Naive B cell (primary cell): ENCODE measurements at places on chromosomes 3 and 15.

DNA sequence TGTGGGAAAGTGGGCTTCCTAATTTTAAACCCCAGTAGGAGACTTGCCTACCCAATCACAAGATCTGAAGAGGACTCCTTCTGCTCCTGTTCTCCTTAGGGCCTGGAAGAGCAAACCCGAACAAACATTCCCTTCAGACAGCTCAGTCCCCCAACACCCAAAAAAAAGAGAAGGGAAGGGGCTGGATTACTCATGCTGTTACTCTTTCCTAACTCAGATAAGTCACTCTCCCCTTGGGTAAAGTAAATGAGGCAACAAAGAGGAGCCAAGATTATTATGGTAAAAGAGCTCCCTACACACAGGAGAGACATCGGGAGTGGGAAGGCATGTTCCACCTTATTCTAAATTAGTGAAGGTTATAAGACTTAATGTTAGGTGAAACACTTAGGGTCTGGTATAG, 18.1 kb upstream of the LEKR1 start:
- no peak for DNase-seq

DNA sequence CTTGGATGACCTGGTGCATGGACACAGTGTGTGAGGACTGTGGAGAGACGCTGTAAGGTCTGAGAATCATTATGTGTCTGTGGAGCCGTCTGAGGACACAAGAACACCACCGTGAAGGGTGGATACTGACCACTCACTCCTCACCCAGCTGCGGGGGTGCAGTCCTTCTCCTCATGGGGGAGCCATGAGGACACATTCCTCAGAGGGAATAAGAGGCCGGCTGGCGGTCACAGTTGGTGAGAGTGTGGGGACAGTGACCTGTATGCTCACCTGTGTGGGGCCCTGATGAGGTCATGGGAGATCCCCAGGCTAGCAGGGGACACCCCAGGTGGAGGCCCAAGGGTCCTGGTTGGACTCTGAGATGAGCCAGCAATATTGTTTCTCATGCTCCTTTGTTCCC, 2.5 kb upstream of the TRPM1 start:
- DNase-seq = no peak

GRCh38 chr3:143847787-143848631, at the start of gene SLC9A9:
Gene SLC9A9, minus strand, starts transcription at chr3:143848468. Its CDS starts 146 bp downstream, at chr3:143848322.
- peak; percentile 35 for DNase-seq

- no peak for DNase-seq
Observed at GRCh38 chr3:57244946-57245345, 17.4 kb downstream of the APPL1 start.

DNA sequence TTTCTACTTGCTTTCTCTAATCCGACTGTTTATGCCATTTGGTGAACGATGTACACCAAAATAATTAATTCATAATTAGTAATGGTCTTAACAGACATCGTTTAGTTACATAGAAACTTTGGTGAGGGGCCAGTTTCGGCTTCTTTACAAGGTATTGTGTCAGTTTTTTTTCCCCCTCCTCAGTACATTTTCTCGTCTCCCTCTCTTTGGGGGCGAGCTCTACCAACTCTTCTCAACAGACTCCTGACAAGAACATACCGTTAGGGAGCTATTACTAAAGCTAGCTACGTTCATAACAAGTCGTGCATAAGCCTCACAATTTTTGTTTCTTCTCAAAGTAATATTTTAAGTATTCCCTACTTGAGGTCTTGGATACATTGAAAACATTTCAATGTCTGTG, 1.4 kb downstream of the U2SURP start:
- no peak for DNase-seq

GRCh38 chr15:90609242-90610180, 79.8 kb downstream of the CRTC3 start:
- no peak for DNase-seq

GRCh38 chr3:120125992-120126391, 31.7 kb upstream of the GSK3B start:
- no peak for DNase-seq
